GM20000 (cell line): ENCODE measurements at places on chromosomes 7 and 10.

DNA sequence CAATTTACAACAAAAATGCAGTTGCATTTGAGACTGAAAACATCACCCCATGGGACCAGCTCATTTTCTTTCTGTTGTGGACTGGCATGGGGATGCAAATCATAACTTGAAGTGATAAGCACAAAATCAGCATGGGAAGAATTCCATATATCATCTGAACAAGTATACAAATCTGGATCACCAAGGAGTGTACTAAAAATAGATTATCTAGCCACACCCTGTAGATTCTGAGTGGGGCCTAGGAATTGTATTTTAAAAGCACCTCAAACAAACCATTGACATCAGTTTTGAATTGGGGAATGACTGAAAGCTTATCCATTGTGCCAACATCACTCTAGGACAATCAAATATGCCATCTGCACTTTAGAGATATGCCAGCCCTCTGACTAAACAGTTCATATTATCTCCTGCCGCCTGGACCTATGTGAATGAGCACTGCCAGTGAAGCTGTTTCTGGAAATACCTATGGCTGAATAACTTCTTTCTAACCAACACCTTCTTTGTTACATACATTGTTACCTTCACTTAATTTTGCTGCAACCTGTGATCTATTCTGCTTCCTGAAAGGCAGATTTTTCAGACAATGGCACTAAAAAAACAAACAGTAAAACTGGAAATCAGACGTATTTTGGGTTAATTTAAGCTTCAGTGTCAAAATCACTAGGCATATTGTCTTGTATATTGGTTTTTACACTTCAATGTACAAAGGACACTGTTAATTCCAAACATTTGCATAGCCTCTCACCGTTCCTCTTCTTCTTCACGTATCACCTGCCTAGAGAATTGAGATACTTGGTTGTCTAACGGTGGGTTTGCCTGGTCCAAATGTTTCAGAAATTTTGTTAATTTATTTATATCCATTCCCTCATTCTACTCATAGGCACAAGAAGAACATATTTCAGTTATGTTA lies 42.4 kb upstream of the HGF start:
- DNase-seq = no peak

GRCh38 chr10:846126-846685 lies 85.3 kb downstream of the LARP4B start:
- DNase-seq = no peak

DNA sequence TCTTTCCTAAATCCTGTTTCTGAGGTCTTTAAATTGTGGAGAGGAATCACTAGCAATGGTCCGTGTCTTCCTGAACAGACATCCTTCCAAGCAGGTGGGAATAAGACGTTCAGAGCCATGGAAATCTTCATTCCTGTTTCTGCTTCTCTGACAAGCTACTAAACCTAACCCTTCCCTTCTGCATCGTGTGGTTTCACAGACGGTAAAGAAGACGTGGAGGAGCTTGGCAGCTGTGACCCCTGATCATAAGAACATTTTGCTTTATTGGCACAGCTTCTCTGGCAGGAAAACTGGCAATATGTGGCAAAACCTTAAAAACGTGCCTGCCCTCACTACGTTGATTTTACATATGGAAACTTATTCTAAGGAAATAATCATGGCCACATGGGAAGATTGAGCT lies 63.0 kb upstream of the LOXL4 start:
- no peak for DNase-seq

DNA sequence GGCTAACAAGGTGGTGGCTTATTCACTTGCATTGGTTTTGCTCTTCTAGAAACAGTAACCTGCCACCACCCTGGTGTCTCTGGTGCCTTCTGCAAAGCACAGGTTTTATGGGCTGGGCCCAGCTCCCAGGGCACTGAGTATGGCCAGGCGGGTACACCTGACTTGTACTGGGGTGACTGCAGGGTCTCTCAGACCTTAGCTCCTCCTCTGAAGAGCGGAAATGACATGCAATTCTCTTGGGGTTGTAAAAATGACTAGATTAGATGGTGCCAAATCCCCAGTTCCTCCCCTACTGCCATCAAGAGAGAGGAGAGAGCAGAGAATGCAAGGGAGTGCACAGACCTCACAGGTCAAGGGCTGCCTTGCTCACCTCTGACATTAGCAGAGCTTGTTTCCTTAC lies 14.7 kb downstream of the ESYT2 start:
- no peak for DNase-seq

DNA sequence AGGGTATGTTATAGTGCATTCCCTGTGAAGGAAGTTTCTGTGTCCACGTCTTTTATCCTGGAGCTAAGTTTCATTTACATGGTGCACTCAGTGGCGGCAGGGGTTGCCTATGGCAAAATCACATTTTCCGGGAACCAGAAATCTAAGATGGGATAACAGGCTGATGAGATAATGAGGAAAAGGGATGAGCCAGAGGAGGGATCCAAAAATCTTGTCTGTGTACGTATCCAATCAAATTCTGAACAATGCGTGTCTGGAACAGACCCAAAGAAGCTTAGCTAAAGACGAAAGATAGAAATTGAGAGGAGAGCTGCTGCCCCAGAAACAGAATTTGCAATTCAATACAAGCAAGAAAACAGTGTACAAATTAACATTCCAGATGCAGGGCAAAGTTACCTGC lies 16.1 kb downstream of the LANCL2 start:
- DNase-seq = no peak

DNA sequence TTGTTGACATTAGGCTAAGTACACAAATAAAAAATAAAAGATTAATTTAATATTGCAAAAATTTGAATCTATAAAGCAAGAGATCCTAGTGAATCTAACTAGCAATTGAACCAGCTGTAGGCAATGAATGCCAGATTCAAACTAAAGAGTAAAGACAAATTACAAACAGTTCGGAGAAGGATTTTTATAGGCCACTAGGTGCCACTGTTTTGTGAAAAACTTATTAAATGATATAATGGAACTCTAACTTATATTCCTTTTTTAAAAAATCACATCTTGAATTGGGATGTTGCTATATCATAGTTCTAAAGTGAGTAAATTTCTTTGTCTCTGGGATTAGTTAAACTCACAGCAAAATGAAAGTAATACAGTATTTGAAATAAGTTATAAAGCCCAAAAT lies 39.1 kb upstream of the GNAI1 start:
- no peak for DNase-seq

- DNase-seq = no peak
These were observed 32.4 kb downstream of the CCSER2 start for GRCh38 chr10:84360637-84361365.

DNA sequence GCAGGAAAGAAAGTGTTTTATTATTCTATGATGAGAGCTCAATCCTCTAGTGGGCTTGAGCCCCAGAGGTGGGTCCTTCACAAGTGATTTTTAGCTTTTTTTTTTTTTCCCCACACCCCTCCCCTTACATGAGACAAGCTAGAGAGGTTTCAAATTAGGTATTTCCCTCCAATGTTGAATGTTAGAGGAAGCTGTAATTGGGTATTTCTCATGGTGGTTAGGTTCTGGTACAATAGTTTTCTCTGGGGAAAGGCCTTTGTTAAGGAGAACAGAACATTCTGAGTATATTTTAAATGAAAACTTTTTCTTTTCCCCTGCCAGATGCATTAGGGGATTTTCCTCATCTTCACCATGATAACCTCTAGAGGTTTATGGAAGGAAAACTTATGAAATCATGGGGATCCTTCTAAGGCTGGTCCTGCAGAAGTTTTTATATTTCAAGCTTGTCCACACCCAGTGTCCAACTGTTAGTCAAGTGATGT lies 1039.7 kb downstream of the NRG3 start:
- DNase-seq = peak; percentile 7

- DNase-seq = peak; percentile 68
These were observed 57.7 kb upstream of the KCNIP2 start for GRCh38 chr10:101901340-101901739.

GRCh38 chr10:63027531-63027930 lies 105.6 kb upstream of the NRBF2 start:
- DNase-seq = no peak

DNA sequence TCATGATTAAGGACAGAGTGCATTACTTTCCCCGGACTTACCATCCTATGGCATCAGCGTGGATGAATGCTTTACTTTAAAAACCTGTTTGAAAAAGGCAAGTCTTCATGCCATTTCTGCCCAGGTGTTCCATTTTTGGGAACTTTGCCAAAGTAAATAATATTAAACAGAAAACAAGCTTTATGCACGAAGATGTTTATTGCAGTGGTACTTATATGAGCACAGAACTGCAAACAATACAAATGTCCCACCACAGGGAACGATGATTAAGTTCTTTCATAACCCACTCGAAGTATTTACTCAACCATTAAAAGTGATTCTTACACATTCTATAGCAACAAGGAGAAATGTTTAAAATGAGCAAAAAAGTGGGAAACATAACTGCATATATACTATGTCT lies 109.7 kb upstream of the GDF10 start:
- DNase-seq = no peak

DNA sequence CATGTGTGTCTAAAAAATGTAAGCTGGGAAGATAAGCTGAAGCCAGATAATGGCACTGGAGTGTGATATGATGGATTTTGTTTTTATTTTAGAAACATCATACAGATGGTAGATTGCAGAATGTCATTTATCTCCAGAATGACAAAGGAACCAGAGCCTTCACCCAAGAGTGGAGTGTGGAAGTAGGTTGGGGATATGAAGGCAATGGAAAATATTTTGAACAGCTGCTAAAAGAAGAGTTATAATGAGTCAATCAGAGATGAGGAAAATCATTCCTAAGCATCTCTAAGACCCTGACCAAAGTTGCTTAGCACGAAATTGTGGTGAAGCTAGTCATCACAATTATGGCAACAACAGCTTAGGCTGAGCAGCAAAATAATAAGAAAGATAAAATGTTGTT lies 39.8 kb upstream of the POM121L12 start:
- DNase-seq = no peak

GRCh38 chr10:124802313-124802675 lies 675 bp downstream of the ABRAXAS2 start:
- DNase-seq = peak; percentile 39

DNA sequence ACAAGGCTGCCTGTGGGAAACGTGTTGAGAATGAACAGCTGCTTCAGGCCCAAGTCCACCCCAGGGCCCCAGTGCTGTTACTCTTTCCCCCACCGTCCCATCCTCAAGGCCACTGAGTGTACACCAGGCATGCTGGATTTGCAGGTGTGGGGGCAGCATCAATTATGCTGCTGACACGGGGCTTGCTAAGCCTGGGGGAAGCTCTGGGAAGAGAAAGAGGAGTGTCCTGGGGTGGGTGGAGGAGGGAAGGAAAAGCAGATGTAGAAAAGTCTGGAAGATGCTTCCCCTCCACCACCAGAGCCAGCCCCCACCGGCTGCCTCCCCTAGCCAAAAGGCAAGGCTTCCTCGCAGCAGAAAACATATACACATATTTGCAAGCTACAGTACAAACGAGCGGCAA lies 153.9 kb downstream of the CDH23 start:
- no peak for DNase-seq

DNA sequence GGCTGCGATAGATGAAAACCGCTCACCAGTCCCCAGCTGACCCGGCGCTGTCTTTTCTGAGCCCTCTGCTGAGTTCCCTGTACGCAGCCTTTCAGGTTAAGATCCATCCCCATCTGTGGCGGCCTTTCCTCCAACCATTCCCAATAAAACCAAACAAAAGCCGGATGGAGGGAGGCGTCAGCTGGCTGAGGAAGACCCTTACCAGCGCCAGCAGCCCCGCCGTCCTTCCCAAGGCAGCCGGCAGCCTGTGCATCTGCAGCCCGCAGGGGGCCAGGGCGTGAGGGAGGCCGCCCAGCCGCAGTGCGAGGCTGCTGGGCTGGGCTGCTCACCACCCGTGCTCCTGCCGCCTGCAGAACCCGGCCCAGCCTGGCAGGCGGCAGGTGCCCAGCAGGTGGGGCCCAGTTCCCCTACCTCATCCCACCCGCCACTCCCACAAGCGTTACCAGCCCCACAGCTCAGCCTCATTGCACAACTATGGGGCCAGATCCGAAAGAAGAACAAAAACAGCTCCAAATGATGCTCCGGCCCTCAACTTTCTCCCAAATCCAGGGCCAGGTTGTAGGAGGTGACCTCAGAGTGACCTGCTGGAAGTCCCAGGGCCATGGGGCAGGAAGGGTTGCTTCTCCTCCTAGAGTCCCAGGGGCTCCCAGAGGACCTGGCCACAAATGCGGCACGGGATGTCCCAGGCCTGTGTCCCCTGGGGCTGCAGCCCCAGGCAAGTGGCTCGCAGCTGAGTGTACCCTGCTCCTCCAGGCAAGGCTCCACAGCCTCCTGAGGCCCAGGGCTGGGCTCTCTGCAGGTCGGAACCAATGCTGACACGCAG lies 23.8 kb downstream of the PAPOLB start:
- DNase-seq = no peak

GRCh38 chr10:7457478-7458316 lies 46.9 kb upstream of the SFMBT2 start:
- DNase-seq = peak; percentile 34

- no peak for DNase-seq
These were observed 144.7 kb downstream of the MDFIC start for GRCh38 chr7:115066634-115067033.

DNA sequence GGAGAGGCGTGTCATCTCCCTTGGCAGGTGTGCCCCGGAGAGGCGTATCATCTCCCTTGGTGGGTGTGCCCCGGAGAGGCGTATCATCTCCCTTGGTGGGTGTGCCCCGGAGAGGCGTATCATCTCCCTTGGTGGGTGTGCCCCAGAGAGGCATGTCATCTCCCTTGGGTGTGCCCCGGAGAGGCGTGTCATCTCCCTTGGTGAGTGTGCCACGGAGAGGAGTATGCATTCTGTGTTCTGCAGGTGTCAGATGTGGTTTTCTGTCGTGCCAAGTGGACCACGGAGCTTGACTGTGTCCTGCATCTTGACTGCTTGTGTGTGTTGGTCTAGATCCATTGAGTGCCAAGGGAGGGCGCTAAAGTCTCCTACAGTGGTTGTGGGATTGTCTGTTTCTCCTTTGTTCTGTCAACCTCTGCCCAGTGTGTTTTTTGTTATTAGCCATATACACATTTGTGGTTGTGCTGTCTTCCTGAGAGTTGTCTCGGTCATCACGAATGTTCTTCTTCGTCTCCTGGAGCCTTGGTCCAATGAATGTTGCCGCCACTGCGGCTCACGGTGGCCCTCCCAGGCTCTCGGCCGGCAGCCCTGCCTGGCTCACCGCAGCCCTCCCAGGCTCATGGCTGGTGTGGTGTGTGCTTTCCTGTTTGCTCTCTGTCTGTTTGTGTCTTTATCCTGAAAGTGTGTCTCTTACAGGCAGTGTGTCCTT lies 96.8 kb downstream of the INPP5A start:
- DNase-seq = no peak

GRCh38 chr7:69105092-69105491 lies 493.2 kb upstream of the AUTS2 start:
- no peak for DNase-seq

GRCh38 chr7:27189997-27190748 lies 5.1 kb upstream of the HOXA11 start:
- DNase-seq = no peak

DNA sequence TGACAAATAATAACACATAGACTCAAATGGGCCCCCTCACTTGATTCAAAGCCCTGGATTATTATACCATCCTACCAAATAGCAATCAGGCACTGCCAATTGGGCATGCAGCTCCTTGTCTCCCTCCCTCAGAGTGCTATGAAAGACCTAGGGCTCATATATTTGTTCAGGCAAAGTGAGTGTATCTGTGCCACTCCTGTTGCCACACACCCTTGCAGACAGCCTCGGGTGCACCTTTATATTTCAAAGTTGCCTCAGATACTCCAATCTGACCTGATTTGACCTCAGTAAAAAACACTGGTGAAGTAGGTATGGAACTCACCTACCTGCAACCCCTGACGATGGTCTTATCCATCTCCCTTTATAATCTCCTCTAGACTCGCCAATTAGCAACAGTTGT lies 3.0 kb upstream of the NAMPT start:
- no peak for DNase-seq
